Transverse colon (tissue), 4 donors: ENCODE measurements at places on chromosomes 13 and 19. TPM values are rescaled to one million over a fixed set of nuclear protein-coding genes. Genes with fewer than 3 reads are reported as not detected.

DNA sequence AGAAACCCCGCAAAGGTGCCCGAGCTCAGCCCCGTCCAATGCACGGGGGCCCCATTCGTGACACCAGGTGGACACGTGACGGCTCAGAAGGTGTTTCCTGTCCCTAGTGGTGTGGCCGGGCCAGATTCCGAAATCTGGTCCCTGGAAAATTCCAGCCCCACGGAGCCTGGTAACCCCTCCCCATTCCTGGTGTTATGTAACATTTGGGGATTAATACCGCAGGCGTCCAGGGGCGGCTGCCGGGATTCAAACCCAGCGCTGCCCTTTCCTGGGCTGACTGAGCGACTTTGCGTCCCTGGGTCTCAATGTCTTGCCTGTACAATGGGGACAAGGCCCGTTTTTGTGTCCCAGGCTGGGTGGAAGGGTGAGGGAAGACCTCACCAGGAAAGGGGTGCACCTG is 1.0 kb upstream of the PLK5 start:
- no peak overlapping the region for H3K4me3 ChIP-seq
- peaks cover 75% of the 10 kb centered on the region for H3K27me3 ChIP-seq
- DNase-seq, result no peak
- H3K4me1 ChIP-seq, result peaks cover 7% of the 10 kb centered on the region

DNA sequence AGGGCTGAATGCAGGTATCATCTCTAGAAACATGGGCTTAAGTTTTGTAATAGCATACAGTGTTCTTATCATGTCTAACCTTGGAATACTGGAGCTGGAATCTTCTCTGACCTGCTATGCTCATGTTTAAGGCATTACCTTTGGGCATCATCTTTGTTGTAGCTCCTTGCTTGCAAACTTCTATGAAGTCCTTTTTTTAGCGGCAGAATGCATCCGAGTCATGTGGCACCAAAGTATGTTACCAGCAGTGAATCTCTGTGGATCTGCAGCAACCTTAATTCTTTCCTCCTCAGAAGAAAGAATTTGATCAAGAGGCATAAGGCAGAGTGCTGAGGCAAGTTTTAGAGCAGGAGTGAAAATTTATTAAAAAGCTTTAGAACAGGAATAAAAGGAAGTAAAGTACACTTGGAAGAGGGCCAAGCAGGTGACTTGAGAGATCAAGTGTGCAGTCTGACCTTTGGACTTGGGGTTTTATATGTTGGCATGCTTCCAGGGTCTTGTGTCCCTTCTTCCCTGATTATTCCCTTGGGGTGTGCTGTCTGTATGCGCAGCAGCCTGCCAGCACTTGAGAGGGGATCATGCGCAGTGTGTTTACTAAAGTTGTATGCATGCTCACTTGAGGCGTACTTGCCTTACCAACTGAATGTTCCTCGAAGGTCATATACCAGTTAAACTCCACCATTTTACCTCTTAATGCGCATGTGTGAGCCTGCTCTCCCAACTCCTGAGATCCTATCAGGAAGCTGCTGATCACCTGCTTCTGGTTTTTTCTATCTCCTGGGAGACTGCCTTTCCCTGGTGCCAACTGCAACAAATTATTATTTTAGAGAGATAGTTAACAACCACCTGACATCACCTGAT is 115.5 kb downstream of the LACC1 start:
- no peak overlapping the region for H3K27ac ChIP-seq
- peaks cover 3% of the 10 kb centered on the region for H3K27me3 ChIP-seq
- no peak overlapping the region for H3K4me3 ChIP-seq
- H3K4me1 ChIP-seq, result no peaks in the 10 kb centered on the region

Gene RNF113B
- not detected for total RNA-seq

Gene APLP1
- total RNA-seq, result 5.1 TPM

Gene CCL25
- not detected for total RNA-seq

DNA sequence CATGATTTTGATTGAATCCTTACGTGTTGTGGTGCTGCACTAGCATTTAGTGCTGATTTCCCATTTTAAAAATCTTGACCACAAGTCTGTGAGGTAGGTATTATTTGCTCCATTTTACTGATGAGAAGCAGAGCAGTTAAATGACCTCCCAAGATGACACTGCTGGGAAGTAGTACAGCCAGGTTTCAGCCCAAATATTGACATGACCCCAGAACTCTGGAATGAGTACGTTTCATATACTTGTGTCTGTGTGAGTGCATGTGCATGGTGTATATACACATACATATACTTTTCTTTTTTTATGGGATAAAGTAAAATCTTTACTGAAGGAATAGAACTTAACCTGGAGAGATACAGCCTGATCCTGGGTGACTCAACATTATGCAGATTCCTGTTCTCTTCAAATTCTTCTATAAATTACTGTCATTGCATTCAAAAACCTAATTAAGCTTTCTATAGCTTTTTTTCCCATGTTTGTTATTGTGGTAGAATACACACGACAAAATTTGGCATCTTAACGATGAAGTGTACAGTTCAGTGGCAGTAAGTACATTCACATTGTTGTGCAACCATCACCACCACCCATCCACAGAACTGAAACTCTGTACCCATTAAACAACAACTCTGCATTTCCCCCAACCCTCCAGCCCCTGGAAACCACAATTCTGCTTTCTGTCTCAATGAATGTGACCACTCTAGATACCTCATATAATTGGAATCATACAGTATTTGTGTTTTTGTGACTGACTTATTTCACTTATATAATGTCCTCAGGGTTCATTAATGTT is 311.9 kb downstream of the MTUS2 start:
- no peak overlapping the region for H3K27ac ChIP-seq
- DNase-seq, result no peak

DNA sequence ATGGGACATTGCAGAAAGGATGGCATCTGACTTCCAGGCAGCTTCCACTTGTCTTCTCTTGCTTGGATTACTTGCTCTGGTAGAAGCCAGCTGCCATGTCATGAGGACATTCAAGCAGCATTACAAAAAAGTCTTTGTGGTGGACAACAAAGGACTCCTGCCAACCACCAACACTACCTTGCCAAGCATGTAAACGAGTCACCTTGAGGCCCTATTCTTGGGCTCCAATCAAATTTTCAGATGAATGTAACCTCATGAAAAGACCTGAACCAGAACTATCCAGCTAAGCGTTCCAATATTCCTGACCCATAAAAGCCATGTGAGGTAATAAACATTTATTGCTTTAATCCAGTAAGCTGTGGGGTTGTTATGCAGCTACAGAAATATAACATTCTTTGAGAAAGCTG is 12.5 kb downstream of the PROSER1 start:
- H3K36me3 ChIP-seq, result peaks cover 34% of the 10 kb centered on the region
- no peak overlapping the region for H3K4me3 ChIP-seq
- no peaks in the 10 kb centered on the region for H3K27me3 ChIP-seq
- H3K27ac ChIP-seq, result no peak overlapping the region

DNA sequence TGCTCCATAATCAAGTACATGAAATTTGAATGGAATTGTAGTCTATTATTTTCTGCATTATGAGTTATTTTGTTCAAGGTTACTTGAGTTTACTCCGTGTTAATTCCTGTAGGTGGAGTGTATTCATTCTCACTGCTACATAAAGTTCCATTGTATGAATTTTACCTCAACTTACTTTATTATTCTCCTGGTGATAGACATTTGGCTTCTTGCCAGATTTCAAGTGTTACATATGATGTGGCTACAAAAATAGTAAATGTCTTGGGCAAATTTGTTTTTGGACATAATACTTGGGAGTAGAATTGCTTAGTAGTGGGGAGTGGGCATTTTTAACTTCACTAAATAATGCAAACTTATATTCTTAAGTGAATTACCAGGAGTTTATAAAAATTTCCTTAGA is 328.9 kb downstream of the SHISA2 start:
- no peaks in the 10 kb centered on the region for H3K4me1 ChIP-seq
- no peaks in the 10 kb centered on the region for H3K36me3 ChIP-seq
- no peak overlapping the region for H3K27ac ChIP-seq
- no peak for DNase-seq
- no peaks in the 10 kb centered on the region for H3K27me3 ChIP-seq

DNA sequence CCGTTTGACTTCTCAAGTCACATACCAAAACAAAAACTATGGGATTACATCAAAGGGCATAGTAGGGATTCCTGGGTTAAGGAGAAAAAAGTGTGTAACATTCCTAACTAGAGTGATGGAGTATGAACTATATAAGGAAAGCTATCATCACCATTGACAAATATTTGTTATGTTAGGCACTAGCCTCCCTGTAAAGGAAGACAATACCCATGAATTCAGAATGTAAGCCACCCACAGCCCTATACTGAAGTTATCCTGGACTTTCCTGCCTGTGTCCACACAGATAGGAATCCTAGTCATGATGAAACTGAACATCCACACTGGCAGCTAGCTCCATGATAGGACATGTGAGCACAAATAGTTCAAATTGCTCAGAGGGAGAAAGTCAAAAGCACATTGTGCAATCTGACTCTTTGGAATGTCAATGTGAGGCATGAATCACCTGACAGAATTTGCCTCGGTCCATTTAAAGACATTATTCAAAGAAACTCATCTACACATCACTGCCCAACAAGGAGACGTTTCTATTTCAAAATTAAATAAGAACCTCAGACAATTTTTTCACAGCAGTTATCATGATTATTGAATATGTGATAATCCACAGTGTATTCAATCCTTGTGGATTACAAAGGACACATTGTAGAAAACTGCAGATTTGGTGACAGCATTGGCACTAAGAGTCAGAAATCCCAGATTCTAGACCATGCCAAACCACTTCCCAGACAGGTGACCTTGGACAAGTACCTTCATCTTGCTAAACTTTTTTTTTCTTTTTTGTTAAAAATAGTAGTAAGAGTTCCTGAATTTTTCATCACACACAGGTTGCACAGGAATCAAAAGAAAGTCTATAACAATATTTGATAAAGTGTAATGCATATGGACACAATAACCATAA is 529.3 kb downstream of the IRS2 start:
- no peaks in the 10 kb centered on the region for H3K27me3 ChIP-seq
- H3K36me3 ChIP-seq, result no peaks in the 10 kb centered on the region
- H3K4me3 ChIP-seq, result no peak overlapping the region
- no peak overlapping the region for H3K27ac ChIP-seq

Gene ERICH6B
- not detected for total RNA-seq

Gene ZNF729
- total RNA-seq, result not detected

Gene PGLYRP2
- total RNA-seq, result not detected

GRCh38 chr13:107650081-107650701 is 565.1 kb downstream of the LIG4 start:
- no peak overlapping the region for H3K27ac ChIP-seq
- H3K4me3 ChIP-seq, result no peak overlapping the region
- H3K36me3 ChIP-seq, result no peaks in the 10 kb centered on the region
- no peaks in the 10 kb centered on the region for H3K27me3 ChIP-seq
- no peaks in the 10 kb centered on the region for H3K4me1 ChIP-seq

DNA sequence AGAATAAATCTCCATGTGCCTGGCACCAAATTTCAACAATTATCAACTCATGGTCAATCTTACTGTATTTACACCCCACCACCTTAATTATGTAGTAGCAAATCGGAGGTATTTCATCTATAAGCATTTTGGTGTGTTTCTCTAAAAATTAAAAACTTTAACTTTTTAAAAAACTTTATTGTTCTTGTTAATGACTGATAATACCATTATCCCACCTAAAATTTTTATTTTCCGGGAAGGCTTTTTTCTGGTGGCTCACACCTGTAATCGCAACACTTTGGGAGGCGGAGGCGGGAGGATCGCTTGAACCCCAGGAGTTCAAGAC is 453 bp upstream of the PDCD2L start:
- no peaks in the 10 kb centered on the region for H3K27me3 ChIP-seq
- no peaks in the 10 kb centered on the region for H3K36me3 ChIP-seq
- DNase-seq, result no peak
- H3K27ac ChIP-seq, result peak overlapping the region; percentile 84
- H3K4me3 ChIP-seq, result peak overlapping the region; percentile 96

DNA sequence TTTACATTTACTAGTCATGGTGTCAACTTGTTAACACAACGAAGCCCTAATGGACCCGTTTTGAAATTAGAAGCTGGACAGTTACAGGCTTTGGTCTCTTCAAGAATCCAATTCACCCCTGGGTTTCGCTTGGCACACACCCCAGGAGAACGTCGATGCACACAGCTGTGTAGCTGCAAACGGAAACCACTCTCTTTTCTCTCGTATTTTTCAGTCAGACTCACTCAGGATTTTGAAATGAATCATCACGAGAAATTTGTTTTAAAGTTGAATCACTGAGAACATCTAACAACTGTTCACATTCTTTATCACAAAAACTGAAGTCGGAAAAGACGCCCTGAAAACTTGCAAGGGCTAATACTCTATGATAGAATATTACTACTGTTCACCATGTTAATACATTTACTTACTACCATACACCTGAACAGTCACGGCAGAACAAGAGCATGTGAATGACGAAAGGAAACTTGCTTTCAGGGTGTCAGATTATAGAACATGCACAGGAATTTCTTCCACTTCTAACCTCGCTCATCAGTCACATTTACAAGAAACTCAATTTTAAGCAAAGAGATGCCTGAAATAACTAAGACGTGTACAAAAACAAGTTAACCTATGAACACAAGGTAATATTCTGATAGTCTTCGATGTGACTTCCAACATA is 4.7 kb downstream of the PNMA8A start:
- DNase-seq, result peak; percentile 30
- no peak overlapping the region for H3K4me3 ChIP-seq
- H3K4me1 ChIP-seq, result peaks cover 8% of the 10 kb centered on the region
- peak overlapping the region; percentile 4 for H3K27ac ChIP-seq
- H3K36me3 ChIP-seq, result no peaks in the 10 kb centered on the region

GRCh38 chr19:55116232-55116858 is 1.1 kb downstream of the PPP1R12C start:
- no peaks in the 10 kb centered on the region for H3K36me3 ChIP-seq
- H3K4me1 ChIP-seq, result peaks cover 50% of the 10 kb centered on the region
- H3K27me3 ChIP-seq, result no peaks in the 10 kb centered on the region
- peak overlapping the region; percentile 95 for H3K4me3 ChIP-seq

- H3K4me1 ChIP-seq, result no peaks in the 10 kb centered on the region
- H3K36me3 ChIP-seq, result no peaks in the 10 kb centered on the region
- DNase-seq, result peak; percentile 9
Measured at GRCh38 chr19:52343548-52343947, 7.5 kb downstream of the ZNF610 start.

DNA sequence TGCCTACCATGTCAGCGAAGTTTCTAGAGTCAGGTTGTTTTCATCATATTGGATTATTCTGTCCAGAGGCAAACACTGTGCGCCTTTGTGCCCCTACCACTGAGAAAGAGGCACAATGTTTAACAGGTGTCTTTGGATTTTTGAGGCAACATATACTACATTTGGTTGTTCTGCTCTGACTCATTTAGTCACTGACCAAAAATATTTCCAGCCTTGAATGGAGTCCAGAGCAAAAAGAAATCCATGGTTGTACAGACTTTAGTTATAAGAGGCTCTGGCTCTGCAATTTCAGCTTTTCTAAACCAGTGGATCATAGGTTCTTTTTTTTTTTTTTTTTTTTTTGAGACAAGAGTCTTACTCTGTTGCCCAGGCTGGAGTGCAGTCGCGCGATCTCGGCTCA is 35.7 kb downstream of the LACC1 start:
- no peak for DNase-seq
- H3K36me3 ChIP-seq, result no peaks in the 10 kb centered on the region
- no peaks in the 10 kb centered on the region for H3K4me1 ChIP-seq
- no peak overlapping the region for H3K4me3 ChIP-seq
- H3K27me3 ChIP-seq, result peaks cover 3% of the 10 kb centered on the region

Gene RGL3
- 6.7 TPM for total RNA-seq

Gene RINL
- 4.5 TPM for total RNA-seq
